ENCODE measurements at places on chromosomes 3 and 15. TPM values are rescaled to one million over a fixed set of nuclear protein-coding genes. Genes with fewer than 3 reads are reported as not detected.

Gene ZIC1
- not detected for total RNA-seq

Gene SPATA16
- not detected for total RNA-seq

Gene SLC6A1
- 4.0 TPM for total RNA-seq

Gene MAN2A2
- 58.5 TPM for total RNA-seq

Gene CX3CR1
- total RNA-seq: 1.5 TPM

Gene PLCB2
- 26.9 TPM for total RNA-seq

Gene GNB4
- total RNA-seq: 19.5 TPM

Gene GOLGA6B
- total RNA-seq: 0.36 TPM

Gene MELTF
- 3.4 TPM for total RNA-seq

Gene TGM4
- not detected for total RNA-seq

Gene MTMR10
- total RNA-seq: 38.9 TPM

Gene MUC20
- 84.4 TPM for total RNA-seq

Gene NME9
- 0.49 TPM for total RNA-seq

Gene CLRN1
- not detected for total RNA-seq

Gene PRSS50
- total RNA-seq: 1.6 TPM

Gene TYRO3
- total RNA-seq: 9.6 TPM

Gene RYR3
- total RNA-seq: 10.6 TPM

Gene IFT80
- 39.6 TPM for total RNA-seq

Gene MYO5A
- total RNA-seq: 25.3 TPM

Gene SMCO1
- not detected for total RNA-seq

Gene ATP13A5
- not detected for total RNA-seq

Gene KLHL40
- not detected for total RNA-seq

Gene KLHL6
- 6.4 TPM for total RNA-seq

Gene HTR3E
- total RNA-seq: not detected

Gene SLC51A
- total RNA-seq: not detected

Gene CCR9
- not detected for total RNA-seq

Gene LYZL4
- total RNA-seq: not detected

Gene LCTL
- total RNA-seq: not detected

Gene SUCNR1
- total RNA-seq: 0.34 TPM

Gene GABRB3
- 8.3 TPM for total RNA-seq

Gene CHST2
- 8.1 TPM for total RNA-seq

Gene PCSK6
- total RNA-seq: 14.5 TPM

Gene COL8A1
- 30.2 TPM for total RNA-seq

Gene FBXO40
- total RNA-seq: 0.23 TPM

Gene MYL3
- total RNA-seq: 4.6 TPM

Gene ROPN1
- total RNA-seq: not detected

Data from ureter (tissue), 1 donor.